ENCODE measurements at places on chromosomes 16 and 17.

- no peak for DNase-seq
Measured at GRCh38 chr17:32496395-32497073, 9.7 kb downstream of the CDK5R1 start.

DNA sequence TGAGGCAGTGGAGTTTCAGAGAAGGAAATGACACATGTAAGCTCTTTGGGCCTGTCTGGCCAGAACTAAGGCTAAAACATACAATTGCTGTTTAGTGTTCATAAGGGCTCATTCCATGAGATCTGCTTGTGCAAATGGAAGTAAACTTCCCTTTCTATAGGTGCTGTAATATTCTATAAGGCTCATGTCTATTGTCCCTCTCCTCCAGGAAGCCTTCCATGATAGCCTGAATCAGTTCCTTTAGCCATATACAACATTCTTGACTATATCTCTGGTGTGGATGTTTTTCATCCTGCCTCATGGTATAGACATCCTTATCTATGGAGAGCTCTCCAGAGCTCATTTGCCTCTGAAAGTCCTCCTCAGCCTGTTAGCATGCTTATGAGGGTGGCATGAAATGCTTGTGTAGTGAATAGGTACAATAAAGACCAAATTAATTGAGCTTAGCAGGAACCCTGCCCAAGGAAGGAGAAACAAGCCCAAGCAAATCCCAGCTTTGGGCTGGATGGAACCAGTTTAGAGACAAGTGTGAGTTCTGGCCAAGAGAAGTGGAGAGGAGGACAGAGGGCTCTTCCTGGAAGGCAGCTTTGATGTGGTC is 1.6 kb upstream of the ETV4 start:
- DNase-seq = no peak

GRCh38 chr16:67399218-67399733 is 6.0 kb upstream of the TPPP3 start:
- peak; percentile 77 for DNase-seq

DNA sequence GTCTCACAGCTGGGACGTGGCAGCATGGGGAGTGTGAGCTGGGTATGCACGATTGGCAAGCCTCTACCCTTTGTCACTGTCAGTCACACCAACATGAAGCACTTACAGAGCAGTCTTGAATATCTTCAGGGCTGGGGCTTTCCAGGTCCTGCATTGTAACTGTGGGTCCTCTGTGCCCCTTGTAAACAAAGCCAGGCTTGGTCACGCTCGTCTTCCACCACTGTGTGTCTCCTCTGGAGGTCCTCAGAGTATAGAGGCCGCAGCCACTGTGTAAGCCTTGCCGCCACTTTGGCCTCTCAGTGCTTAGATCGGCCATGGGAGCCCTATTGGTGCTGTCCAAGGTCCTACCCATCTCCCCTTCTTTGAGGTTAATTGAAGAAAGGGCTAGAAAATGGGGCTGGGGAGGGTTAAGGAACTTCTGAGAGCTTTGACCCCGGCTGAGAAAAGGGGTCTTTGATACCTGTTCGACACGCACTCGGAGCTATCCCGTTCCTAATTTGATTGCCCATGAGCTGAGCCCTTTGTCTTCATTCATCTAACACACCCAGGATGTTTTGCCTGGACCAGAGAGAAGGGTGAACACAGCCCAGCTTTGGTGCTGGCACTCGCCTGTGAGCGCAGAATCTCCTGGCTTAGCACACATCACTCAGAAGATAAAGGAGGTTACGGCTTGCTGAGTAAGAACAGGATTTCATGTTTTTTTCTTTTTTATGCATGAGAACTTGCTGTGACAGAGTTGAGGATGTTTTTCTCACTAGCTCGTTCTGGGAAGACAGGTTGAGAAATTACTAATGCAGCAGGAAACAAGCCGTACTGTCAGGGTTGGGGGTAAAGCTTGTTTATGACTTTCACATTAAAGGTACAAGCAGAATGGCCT is 267.9 kb downstream of the CPPED1 start:
- DNase-seq = peak; percentile 61

GRCh38 chr16:4021070-4021779 is 95.0 kb downstream of the ADCY9 start:
- no peak for DNase-seq

DNA sequence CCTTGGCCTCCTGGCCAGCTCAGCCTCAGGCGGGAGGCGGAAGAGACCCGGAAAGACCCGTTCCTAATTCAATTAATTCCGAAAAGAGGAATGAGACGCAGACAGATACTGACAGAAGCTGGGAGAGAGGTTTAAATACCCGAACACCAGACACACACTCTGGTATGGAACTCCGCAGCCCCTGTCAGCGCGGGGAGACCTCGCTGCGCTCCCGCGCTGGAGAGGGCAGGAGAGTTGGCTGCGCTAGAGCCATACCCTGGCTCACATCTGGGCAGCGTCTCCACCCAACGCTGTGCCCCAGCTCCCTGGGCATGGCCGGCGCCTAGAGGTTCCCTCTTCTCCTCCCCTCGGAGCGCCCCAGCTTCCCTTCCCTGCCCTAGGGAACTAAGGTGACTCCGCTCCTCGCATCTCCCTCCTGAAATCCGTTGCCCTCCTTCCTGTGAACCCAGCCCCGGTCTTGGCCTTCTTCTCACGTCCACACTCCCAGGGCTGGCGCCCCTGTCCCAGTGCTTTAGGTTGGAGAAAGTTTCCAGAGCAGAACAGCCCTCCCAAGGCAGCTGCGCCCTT is 8.0 kb downstream of the NEUROD2 start:
- no peak for DNase-seq

DNA sequence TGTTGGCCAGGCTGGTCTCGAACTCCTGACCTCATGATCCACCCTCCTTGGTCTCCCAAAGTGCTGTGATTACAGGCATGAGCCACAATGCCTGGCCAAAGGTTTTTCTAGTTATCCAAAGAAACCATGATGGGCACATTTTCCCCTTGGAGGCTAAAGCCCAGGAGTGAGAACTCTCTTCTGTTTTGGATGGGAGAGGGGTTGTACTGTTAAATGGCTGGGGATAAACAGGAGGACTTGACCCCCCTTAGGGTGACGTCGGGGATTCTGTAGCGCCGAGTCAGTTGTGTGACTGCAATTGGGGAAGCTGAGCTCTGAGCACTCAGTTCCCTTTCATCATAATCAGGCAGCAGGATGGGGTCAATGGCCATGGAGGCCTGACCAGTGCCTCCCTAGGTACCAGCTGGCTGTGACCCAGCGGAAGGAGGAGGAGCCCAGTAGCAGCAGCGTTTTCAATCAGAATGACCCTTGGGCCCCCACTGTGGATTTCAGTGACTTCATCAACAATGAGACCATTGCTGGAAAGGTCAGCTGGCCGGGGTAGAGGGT is 4.1 kb downstream of the AOC3 start:
- DNase-seq = no peak

GRCh38 chr17:79997011-79997660 is 38.5 kb downstream of the TBC1D16 start:
- peak; percentile 79 for DNase-seq

- no peak for DNase-seq
Measured at GRCh38 chr16:49344401-49344800, 29.2 kb upstream of the C16orf78 start.

Measured in stimulated activated CD8-positive, alpha-beta memory T cell treated with anti-CD3 and anti-CD28 coated beads, Interleukin-4, amount 100 ng/mL, for 48 hours (primary cell).